ENCODE measurements at places on chromosomes 1 and 21.

DNA sequence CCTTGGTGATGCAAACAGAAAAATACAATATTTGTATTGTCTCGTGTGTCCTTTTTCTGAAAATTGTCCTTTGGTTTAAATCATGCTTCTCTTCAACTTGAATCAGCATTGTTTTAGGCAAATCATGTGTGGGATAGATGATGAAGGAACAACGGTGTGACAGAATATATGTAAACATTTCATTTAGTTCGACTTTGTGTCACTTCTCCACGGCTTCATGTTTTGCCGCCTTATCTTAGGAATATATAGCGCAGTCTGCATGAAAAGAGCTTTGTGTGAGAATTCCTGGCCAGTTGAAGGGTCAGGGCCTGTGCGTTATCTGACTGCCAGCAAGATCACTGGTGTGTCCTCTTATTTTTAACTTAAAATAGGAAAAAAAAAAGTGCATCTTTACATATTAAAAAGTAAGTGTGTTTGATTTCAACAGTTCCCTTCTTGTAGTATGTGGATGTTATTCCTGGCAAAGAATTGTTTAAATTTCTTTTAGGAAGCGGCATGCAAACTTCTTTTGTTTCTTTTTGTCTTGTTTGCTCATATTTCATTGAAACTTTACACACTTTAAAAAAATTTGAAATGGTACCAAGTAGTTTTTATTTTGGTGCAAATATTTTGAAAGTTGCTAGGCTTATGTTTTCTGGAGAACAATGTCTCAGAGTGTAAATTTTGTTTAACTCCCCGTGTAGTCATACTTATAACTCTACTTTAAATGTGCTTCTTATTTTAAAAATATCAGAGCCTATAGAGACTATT is 465.2 kb downstream of the USP25 start:
- no peak for DNase-seq

DNA sequence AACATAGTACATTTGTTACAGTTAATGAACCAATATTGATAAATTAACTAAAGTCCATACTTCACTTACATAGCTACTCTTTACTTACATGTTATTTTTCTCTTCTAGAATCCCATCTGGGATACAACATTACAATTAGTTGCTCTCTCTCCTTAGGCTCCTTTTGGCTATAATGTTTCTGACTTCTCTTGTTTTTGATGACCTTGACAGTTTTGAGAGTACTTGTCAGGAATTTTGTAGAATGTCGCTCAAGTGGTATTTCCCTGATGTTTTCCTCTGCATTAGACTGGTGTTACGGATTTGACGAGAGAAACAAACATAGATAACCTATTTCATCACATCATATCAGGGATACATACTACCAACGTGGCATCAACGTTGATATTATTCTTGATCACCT is 925.4 kb upstream of the TMPRSS15 start:
- DNase-seq: no peak

- DNase-seq: no peak
These were observed 15.1 kb upstream of the THRAP3 start for GRCh38 chr1:36208978-36209703.

DNA sequence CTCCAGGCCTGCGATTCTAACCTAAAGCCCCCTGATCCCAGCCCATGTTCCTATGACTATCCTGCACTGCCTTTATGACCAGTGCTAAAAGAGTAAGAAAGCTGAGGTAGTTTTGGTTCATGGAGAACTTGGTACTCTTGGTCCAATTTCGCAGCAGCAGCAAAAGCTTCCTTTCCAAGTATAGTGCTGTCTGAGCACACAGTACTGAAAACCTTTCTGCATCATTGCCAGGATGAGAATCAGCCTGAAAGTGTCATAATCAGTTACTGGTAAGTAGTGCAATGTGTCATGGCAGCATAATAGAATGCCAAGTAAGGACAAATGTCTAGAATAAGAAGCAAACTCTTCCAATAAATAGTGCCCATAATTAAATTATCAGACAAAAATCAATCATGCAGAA is 889.6 kb upstream of the ADGRL4 start:
- no peak for DNase-seq

DNA sequence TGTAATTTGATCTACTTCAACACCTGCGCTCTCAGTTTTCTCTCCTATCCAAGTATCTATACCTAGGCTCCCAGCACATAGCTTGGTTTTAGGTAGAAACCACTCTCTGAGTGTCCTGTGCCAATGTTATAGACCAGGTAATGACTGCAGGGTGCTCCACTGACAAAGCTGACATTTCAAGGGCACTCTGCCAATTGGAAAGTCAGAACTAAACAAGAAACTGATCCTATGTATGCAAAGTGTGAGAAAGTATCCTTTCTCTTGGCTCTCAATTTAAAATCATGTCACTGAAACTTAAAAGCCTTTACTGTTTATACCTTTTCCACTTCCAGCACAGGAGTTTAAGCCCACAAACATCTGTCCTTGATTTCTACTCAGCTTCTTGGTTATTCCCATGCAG is 45.0 kb upstream of the AIM2 start:
- DNase-seq: no peak

DNA sequence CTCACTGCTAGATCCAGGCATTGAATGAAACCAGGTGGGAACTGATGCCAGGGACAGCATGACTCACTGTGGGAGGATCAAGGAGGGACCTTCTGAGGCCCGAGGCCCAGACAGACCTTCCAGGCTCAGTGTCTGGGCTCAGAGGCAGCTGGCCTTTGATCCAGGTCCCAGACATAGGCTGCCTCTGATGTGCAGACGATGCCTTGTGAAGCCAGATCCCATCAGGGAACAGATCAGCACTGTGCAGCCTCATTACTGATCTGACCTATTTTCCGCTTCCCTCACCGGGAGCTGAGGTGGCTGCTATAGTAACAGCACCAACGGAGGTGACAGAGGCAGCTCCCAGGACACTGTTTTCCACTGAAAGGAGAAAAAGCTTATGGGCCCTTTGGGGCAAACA is 399.5 kb downstream of the MATN1 start:
- DNase-seq: no peak

- DNase-seq: no peak
These were observed at the start of gene ACTA1 for GRCh38 chr1:229434005-229434640. Gene ACTA1, minus strand, starts transcription at chr1:229434094. Its CDS starts 979 bp downstream, at chr1:229433115.

DNA sequence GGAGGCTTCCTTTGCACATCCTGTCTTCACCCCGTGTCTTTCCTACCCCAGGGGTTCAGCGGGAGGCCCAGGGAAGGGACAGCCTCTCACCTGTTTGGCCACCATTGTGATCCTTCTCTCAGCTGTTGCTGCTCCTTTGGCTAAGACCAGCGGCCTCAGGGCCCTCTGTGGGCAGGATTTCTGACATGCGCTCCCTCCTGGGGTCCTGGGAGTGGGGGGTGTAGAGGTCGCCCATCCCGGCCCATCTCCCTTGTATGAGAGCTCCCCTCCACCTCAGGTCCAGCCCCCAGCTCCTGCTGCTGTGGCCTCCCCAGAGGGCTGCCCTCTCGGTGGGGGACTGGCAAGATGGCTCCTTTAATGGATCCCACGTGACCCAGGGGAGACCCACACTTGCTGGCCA is 120.5 kb downstream of the PRDM2 start:
- no peak for DNase-seq

DNA sequence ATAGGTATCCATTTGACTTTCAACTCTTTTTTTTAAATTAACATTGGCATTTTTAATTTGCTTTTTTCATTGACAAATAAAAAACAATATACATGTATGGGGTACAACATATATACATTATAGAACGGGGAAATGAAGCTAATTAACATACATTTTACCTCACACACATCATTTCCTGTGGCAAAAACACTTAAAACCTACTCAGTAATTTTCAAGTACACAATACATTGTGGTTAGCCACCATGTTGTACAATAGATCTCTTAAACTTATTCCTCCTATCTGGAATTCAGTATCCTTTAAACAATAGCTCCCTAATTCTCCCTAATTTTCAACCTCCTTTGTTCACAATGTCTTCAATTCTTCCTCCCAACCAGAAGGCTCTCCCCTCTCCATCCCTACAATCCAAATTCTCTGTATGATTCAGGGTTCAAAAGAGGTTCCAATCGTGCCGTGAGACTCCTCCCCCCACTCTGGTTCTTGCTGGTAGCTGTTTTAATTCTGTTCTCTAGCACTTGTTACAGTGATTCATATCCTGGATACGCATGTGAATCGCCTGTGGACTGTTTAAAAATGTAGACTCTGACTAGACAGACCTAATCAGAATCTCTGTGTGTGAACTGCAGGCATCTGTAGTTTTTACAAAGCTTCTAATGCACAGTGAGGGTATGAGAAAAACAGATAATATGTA is 87.6 kb upstream of the DUSP10 start:
- no peak for DNase-seq

- no peak for DNase-seq
These were observed 24.0 kb upstream of the ADARB1 start for GRCh38 chr21:45050345-45050796.

DNA sequence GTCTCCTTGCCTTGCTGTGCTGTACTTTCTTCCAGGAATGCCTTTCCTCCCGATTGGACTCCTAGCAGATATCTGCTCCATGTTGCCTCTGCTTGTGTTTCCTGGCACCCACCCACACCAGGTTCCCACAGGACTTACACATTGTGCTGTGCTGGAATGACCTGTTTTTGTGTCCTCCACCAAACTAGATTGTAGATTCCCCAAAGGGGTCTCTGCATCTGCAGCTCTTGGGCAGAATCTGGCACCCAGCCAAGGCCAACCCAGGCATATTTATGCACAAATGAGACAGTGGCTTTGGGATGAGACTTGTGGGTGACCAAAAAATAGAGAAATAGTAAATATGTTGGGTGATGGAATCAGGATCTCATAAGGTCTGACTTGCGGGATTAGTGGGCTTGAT is 278.2 kb downstream of the RRAGC start:
- DNase-seq: no peak

GRCh38 chr1:214192825-214193643 is 87.9 kb upstream of the SMYD2 start:
- no peak for DNase-seq

DNA sequence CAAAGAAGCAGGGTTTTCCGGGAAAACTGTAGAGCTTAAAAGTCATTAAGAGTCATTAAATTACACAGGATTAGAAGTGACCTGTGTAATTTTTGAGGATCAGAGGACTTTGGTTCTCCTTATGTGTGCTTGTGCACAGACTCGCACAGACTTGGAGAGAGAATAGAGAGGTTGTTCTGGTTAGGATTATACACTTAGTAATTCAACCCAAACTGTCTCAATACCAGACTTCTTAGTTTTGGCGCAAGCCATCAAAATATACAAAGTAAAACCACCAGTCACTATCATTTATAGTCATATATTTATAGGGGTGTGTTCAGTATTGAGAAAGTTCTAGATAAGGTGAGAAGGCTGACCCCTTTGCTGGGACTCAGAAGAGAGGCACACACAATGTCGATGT is 112.3 kb downstream of the HLX start:
- no peak for DNase-seq

DNA sequence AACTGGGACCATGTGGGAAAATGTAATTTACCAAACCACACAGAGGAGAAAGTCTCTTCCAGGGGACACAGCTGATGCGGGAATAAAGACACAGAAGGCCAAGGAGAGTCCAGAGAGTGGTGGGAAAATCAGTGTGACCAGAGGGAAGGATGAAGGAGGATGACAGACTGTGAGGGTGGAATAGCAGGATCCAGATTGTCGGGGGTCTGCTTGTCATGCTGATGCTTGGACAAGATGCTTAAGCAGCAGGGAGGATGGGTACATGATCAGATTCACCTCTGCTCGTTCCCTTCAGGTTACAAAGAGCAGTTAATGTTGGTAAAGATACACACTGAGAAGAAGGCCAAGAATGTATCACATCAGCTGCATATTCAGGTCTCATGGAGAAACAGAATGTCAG is 117.1 kb upstream of the ZNF644 start:
- no peak for DNase-seq

DNA sequence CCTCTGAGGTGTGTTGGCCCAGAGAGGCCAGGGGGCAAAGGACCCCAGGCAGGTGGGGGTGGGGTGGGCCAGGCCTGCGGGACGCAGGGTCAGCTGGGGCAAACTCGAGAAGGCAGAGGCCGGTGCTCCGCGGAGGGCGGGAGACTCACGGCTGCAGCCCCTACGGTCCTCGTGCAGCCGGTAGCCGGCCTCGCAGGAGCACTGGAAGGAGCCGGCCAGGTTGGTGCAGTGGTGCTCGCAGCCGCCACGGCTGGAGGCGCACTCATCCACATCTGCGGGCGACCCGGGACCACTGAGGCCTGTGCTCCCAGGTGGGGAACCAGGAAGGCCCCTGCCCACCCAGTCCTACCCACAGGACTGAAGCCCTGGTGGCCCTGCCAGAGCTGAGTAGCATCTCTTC is 55.3 kb downstream of the ARHGEF16 start:
- no peak for DNase-seq

DNA sequence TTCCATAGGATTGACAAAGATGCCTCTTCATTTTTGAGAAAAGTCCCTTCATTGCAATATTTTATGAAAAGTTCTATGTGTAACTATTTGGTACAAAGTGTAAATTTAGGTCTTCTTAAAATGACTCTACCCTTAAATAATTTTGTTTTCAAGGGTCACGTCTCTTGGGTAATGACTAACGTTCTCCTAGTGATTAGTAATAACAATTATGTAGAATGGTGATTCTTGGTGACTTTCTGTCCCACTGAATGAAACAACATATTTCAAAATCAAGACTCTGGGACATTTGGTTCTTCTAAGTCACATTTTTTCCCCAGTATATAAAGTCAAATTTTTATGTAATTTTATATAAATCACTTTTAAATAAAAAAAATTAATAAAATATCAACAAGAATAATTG is 277.5 kb upstream of the ADAMTS5 start:
- DNase-seq: no peak

DNA sequence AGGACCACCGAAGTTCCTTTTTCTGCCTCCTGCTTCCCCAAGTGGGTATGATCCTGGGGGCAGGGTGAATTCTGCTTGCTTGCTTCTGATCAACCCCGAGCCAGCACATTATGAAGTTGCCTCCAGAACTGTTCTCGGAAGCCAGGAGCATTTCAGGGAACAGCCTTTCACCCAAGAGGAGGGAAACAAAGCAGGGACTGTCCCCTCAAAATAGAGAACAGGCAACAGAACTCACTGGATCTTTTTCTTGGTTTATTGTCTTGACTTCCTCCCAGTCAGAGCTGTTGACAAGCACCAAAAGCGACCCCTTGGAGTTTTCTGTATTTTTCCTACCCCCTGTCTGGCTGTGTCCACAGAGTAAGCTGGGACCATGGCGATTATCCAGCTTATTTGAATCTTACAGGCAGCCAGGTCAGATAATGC is 258.3 kb upstream of the SGIP1 start:
- DNase-seq: no peak

DNA sequence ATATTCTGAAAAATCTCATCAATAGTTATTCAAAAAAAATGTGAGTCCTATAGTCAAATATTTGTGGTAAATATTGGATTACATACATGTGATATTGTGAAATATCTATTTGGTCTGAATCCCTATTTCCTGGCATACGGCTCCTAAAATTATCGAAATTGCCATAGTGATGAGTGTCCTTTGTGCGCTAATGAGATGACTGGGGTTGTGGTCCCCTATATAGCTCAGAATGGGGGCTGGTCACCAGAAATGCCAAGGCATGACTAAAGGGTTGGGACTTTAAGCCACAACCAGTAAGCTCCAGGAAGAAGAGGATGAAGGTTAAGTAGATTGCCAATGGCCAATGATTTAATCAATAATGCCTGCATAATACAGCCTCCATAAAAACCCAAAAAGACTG is 610.2 kb upstream of the CHRM3 start:
- DNase-seq: no peak
